ENCODE measurements at places on chromosomes 5 and 9.

- H3K4me1 ChIP-seq = no peaks in the 10 kb centered on the region
- no peak overlapping the region for H3K27ac ChIP-seq
- DNase-seq = no peak
- H3K36me3 ChIP-seq = no peaks in the 10 kb centered on the region
- H3K4me3 ChIP-seq = no peak overlapping the region
Observed at GRCh38 chr9:69584759-69585158, 87.4 kb downstream of the APBA1 start.

- peaks cover 6% of the 10 kb centered on the region for H3K36me3 ChIP-seq
- DNase-seq = no peak
Observed at GRCh38 chr9:109403766-109404320, 83.0 kb upstream of the EPB41L4B start.

DNA sequence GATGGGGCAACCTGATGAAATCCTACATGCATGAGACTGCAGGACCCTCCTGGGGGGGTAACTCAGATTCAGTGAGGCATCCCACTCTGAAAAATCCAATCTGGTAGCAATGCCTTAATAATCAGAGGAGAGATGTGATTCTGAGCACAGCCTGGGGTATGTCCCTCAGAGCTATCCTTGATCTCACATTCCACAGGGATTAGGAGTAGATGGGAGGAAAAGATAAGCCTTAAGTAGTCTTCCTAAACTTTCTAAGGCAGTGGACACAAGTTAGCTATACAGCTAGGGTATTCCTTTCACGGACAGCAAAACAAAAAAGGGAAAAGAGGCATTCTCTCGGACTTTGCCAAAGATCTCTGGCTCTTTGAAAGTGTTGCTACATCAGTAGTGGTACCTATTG, 3.9 kb upstream of the SPATA9 start:
- DNase-seq = peak; percentile 47
- no peak overlapping the region for H3K4me3 ChIP-seq
- H3K4me1 ChIP-seq = peaks cover 7% of the 10 kb centered on the region
- no peaks in the 10 kb centered on the region for H3K27me3 ChIP-seq
- H3K27ac ChIP-seq = no peak overlapping the region
- no peaks in the 10 kb centered on the region for H3K36me3 ChIP-seq

DNA sequence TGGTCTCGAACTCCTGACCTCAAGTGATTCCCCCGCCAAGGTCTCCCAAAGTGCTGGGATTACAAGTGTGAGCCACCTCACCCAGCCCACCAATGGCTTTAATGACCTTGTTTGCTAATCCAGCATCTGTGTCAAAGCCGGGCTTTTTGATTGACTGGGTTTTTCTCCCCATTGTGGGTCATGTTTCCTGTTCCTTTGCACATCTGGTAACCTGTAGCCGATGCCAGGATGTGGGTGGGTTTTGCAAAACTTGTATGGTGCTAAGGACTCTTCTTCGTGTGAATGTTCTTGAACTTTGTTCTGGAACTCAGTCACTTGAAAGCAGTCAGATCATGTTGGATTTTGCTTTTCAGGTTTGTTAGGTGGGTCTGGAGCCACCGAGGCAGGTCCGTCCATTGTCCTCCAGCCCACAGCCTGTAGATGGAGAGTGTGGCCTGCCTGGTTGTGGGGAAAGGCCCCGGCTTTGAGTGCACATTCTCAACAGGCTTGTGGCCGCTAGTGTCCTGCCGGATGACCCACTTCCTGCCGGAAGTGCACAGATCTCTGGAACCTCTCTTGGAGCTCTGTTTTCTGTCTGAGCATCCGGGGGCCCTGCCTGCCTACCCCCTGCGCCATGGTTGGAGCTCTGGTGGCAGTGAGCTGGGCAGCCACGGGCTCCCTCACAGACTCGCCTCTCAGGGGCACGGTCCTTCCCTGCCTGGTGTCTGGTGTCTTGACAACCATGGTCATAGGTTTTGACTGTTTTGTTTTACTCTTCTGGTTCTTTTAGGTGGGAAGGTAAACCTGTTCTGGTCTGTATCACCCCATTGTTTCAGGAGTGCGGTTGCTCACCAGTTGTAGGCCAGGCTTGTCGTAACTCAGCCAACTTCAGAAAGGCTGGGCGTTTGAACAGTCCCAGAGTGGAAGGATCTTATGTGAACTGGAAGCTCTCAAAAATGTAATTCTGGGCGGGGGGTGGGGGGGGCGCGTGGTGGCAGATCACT, 69.6 kb upstream of the CACNA1B start:
- H3K27me3 ChIP-seq = no peaks in the 10 kb centered on the region
- no peaks in the 10 kb centered on the region for H3K4me1 ChIP-seq
- no peak overlapping the region for H3K27ac ChIP-seq
- peaks cover 61% of the 10 kb centered on the region for H3K36me3 ChIP-seq
- no peak overlapping the region for H3K4me3 ChIP-seq

DNA sequence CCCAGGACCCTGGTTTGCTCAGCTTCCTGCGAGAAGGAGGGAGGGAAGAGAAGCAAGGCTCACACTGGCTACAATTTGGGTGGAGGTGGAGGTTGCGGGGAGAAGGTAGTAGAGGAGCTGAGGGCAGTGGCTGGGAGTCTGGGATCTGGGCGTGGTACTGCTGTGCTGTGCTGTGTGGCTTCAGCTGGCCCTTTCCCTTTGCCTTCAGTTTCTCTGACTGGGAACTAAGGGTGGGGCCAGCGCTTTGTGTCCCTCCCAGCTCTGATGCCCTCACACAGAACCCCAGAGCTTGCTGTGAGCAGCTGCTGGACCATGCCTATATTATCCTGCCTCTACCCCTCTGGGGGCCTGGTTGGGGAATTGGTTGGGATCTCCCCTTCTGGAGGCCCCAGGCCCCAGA, 60.9 kb downstream of the RGS3 start:
- DNase-seq = peak; percentile 60
- peaks cover 34% of the 10 kb centered on the region for H3K4me1 ChIP-seq
- no peaks in the 10 kb centered on the region for H3K27me3 ChIP-seq
- no peak overlapping the region for H3K4me3 ChIP-seq

DNA sequence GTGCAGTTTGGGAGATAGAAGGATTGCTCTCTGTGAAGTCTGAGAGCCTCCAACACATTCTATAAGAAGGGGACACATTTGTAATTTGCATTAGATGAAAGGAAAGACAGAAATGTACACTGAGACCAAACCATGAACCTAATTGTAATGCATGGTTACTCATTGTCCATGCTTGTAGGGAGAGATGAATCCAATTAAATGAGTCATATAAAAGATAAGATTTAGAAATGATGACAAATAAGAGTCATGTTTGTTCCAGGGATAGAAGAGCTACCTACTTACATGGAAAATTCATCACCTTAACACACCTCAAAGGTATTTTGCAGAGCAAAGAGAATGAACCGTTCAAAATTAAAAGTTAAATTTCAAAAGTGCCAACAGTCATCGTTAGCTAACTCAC, 85.1 kb downstream of the FBXL7 start:
- H3K36me3 ChIP-seq = no peaks in the 10 kb centered on the region
- no peaks in the 10 kb centered on the region for H3K27me3 ChIP-seq
- H3K27ac ChIP-seq = no peak overlapping the region
- H3K4me3 ChIP-seq = no peak overlapping the region
- no peaks in the 10 kb centered on the region for H3K4me1 ChIP-seq

- H3K36me3 ChIP-seq = no peaks in the 10 kb centered on the region
- no peak for DNase-seq
- H3K27ac ChIP-seq = no peak overlapping the region
- 0 out of 2 replicates have a peak, but pooled peaks cover 4% of the 10 kb centered on the region for H3K27me3 ChIP-seq
Observed at GRCh38 chr5:159319363-159319762, 10.9 kb downstream of the IL12B start.

DNA sequence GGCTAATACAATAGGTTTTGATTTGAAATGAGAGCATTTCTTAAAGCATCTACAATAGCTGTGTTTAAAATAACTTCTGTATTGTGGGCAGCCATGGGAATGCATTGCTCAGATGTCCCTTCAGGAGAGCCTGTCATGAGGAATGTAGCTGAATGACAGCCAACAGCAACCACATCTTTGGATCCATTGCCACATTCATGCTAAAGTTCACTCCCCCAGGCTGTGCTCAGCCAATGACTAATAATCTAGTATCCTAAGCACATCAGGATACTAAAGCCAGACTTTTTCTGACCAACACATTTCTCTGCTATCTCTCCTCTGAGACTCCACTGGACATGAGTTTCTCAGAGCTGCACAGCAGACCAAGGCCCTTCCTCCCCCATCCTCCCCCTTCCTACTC, 45.5 kb downstream of the HTR1A start:
- DNase-seq = no peak
- H3K4me3 ChIP-seq = no peak overlapping the region
- no peaks in the 10 kb centered on the region for H3K27me3 ChIP-seq

GRCh38 chr5:95007921-95008597, 276.8 kb downstream of the MCTP1 start:
- no peaks in the 10 kb centered on the region for H3K4me1 ChIP-seq
- DNase-seq = no peak
- H3K27me3 ChIP-seq = no peaks in the 10 kb centered on the region
- H3K27ac ChIP-seq = no peak overlapping the region
- no peak overlapping the region for H3K4me3 ChIP-seq
- no peaks in the 10 kb centered on the region for H3K36me3 ChIP-seq

DNA sequence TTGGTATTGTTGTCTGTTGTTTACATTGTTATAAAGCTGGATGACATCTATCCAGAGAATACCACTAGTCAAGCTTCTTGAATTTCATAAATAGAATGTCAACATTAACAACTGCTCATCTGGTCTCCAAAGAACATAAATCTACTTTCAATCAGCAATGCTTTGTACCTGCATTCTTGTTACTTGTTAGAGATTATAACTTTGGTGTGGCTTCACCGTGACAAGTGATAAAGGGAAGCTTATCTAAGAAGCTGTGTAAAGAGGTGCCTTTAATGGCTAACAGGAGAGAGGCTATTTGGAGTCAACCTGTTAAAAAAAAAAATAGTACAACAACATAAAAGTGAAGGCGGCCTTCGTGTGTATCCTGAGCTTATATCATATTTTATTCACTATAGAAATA, 41.8 kb downstream of the MUSK start:
- H3K4me1 ChIP-seq = no peaks in the 10 kb centered on the region
- no peak for DNase-seq
- no peak overlapping the region for H3K4me3 ChIP-seq
- peaks cover 7% of the 10 kb centered on the region for H3K36me3 ChIP-seq

DNA sequence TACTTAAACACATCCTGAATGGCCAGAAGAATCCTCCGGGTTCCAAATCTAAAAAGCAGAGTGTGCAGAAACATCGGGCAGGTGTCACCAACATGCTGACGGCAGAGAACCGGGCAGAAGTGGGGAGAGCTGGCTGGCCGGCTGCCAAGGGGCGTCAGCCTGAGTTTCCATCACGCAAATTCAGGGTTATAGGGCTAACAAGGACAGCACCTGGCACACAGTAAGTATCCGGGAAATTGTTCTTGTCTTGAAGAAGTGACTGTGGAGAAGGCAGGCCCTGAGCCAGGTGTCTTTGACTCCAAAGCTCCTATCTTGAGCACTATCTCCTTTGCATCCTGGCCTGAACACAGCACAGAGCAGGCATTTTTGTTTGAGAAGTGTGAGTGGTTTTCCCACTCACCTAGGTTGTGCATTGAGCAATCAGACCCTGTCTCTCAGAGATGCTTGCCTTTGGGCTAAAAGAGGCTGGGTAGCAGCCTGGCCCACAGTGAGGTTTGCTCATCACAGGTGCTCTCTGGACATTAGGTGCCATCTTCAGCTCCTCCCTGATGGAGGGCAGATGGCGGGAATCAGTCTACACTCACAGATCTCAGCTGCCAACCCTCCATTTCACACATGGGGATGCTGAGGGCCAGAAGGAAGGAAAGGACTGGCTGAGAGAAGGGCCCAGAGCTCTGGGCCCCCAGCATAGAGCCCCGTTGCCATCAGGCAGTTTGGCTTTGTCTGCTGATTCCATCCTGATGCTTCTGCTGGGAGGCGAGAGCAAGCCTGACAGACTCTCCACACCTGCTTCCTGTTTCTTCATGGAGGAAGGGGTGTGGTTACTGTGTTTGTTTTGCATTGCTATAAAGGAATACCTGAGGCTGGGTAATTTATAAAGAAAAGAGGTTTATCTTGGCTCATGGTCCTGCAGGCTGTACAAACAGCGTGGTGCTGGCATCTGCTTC, 52.8 kb downstream of the WHRN start:
- no peaks in the 10 kb centered on the region for H3K36me3 ChIP-seq
- no peaks in the 10 kb centered on the region for H3K27me3 ChIP-seq
- no peak overlapping the region for H3K27ac ChIP-seq
- DNase-seq = no peak
- H3K4me1 ChIP-seq = peaks cover 10% of the 10 kb centered on the region

GRCh38 chr5:84242286-84242685, 142.4 kb downstream of the EDIL3 start:
- no peak overlapping the region for H3K4me3 ChIP-seq
- H3K4me1 ChIP-seq = peaks cover 11% of the 10 kb centered on the region
- no peak for DNase-seq

DNA sequence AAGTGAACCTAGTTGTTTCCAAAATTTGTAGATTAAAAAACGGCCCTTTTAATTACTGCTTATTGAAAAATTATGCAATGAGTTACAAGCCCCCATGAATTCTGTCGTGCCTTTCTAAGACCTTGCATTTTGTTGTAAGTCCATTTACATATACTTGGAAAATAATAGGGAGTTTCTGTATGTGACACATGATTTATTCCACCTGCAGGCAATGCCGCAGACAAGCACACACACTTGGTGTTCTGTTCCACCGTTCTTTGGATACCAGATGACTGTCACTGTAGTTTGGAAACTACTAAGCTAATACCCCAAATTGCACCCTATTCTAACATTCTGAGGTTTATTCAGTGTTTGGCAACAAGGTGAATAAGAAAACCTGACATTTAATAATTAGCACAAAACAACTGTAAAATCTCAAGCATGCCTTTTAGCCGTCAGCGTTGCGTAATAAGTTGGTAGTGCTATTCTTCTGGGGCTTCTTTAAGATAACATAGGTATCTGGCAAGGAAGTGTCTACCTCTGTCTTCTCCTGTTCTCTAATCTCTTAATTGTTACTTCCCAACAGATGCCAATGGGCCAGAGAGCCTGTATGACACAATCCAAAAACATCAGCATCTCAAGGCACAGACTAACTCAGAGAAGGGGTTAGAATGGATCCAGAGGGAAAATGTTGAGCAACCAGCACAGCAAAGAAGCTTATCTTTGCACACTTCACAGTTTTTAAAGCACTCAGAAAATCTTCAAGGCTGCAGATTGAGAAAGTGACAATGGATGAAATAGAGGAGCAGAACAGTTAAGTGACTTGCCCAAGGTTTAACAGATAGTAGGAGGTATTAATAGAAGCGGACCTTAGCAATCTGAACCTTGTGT, 48.2 kb upstream of the DPYSL3 start:
- DNase-seq = peak; percentile 11
- no peak overlapping the region for H3K4me3 ChIP-seq
- no peak overlapping the region for H3K27ac ChIP-seq
- 0 out of 2 replicates have a peak, but pooled peaks cover 5% of the 10 kb centered on the region for H3K27me3 ChIP-seq
- no peaks in the 10 kb centered on the region for H3K36me3 ChIP-seq
- H3K4me1 ChIP-seq = 0 out of 2 replicates have a peak, but pooled peaks cover 6% of the 10 kb centered on the region
